ENCODE measurements at places on chromosomes 5 and 9.

- no peak for DNase-seq
These were observed 28.0 kb downstream of the GLT6D1 start for GRCh38 chr9:135611142-135611874.

DNA sequence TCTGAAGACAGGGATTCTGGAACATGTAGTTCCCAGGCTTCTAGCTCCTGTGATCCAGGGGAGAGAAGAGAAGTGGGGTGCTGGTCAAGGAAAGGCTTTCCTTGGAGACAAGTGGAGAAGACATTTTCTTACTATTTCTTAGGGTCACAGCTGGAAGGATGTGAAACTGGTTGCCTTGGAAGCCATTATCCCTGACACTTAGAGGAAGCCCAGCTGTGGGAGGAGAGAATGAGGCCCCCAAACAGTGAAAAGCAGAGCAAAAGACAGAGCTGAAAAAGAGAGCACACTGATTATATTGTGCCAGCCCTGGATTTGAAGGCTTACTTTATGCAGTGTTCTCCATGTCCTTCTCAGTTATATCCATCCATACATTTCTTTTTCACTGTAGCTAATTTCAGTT is 17.5 kb upstream of the SHB start:
- DNase-seq: no peak

- DNase-seq: no peak
These were observed 1018.0 kb downstream of the CDH18 start for GRCh38 chr5:18970000-18970399.

DNA sequence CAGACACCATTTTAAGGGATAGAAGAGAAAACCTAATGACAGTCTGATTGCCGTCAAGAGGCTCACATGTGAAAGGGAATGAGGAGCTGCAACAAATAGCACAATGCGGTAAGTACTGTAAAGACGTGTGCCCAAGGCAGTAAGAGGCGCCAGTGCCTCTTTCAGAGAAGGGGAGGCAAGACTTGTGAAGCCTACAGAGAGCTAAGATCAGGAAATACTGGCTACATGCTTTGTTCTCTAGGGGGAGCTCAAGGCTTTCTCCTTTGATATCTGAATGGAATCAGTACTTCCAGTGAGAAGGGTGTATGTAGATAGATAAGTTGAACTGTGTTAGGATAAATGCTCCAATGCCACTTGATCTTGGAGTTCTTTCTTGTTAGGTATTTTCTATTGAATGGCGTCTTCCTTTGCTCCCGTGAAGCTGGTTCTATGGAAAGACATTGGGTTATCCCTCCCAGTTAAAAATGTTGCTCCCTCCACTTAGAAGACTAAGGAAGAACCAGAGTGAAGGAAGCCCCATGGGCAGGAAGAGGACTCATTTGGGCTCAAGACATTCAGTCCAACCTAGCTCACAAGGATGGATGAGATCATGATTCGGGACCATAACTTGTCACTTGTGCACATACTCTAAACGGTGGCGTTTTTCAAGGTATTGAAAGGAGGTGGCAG is 23.5 kb upstream of the ALDOB start:
- DNase-seq: no peak

DNA sequence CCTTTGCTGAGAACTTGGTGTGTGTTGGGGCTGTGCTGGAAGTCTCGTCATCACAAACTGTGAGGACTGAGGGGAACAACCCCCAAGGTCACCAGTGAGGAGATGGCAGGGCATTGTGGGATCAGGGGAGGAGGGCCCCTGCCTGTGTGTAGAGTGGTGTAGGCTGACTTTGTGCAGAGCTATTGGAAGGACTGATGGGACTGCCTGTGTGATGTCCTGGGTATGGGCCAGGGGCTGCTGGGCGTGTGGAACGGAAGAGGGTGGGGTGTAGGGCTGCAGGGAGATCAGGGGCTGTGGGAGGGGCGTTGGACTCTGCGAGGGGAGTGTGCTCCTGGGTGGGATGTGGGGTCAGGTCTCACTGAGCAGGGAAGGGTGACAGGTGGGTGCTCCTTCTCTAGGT is 3.6 kb downstream of the WNK2 start:
- no peak for DNase-seq

- no peak for DNase-seq
These were observed 12.0 kb upstream of the NRARP start for GRCh38 chr9:137313956-137314560.

DNA sequence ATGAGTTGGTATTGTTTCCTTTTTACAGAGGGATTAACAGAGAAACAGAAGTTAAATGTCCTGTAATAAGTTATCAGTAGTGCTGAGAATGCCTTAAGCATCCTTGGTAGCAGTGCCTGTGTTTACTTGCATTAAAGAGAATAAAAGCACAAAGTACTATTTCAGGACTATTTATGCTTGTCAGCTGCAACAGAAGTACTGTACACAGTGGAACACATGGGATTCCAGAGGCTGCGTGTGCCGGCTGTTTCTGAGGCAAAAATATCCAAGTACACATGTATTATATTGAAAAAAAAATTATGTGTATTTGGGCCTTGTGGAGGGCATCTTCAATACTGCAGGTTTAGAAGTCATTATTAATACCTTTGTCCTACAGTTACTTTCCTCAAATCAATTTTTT is 58.2 kb upstream of the ACTBL2 start:
- no peak for DNase-seq

DNA sequence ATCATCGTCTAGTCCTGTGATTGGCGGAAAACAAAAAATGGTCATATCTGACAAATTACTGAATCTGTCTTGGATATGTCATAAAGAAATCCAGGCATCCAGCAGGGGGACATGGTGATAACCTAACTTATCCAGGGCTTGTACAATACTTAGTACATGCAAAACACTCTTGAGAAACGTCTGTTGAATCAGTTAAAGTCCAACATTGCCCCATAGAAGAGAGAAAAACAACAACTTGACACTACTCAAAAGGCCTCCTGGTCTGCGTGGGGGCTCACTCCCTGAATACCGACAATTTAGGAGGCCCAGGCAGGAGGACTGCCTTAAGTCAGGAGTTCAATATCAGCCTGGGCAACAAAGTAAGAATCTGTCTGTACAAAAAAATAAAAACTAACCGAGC is 217.5 kb downstream of the DCP2 start:
- no peak for DNase-seq

GRCh38 chr5:17024686-17025180 is 88.6 kb upstream of the MYO10 start:
- no peak for DNase-seq

GRCh38 chr5:23930985-23931384 is 423.6 kb downstream of the PRDM9 start:
- DNase-seq: no peak

DNA sequence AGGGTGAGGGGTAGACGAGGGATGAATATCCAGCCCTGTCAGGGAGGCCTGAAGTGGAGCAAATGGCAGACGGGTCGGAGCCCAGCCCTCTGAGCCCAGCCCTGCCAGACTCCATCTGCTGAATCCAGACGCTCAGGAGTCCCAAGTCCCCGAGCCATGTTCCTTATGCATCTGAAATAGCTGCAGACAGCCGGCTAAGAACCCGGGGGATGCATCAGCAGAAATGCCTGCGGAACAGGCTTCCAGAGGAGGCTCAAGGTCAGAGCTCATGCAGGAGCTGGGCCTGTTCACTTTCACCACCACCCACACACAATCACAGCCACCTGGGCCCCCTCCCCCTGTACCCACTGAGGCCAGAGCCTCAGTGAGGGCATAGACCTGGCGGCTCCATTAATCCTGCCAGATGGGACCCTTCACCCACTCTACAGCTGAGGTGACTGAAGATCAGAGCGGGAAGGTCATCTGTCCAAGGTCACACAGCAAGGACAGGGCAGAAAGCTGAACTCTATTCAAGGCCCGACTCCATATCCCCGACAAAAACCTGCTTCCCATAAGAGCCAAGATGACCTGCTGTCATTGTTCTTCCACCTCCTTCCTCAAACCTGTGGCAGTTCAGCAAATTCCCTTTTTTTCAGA is 24.4 kb upstream of the AKNA start:
- DNase-seq: no peak

GRCh38 chr5:139245637-139246339 is 47.6 kb upstream of the SIL1 start:
- DNase-seq: no peak

DNA sequence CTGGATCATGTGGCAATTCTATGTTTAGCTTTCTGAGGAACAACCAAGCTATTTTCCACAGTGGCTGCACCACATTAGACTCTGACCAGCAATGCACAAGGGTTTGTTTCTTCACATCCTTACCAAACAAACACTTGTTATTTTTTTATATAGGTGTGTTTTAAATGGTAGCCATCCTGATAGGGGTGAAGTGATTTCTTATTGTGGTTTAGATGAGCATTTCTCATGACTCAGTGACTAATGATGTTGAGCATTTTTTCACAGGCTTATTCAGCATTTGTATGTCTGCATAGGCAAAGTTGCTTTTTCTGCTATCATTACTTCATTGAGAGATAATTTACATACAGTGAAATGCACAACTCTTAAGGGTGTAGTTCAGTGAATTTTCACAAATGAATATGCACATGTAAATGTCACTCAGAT is 36.0 kb downstream of the ANKRD33B start:
- no peak for DNase-seq

DNA sequence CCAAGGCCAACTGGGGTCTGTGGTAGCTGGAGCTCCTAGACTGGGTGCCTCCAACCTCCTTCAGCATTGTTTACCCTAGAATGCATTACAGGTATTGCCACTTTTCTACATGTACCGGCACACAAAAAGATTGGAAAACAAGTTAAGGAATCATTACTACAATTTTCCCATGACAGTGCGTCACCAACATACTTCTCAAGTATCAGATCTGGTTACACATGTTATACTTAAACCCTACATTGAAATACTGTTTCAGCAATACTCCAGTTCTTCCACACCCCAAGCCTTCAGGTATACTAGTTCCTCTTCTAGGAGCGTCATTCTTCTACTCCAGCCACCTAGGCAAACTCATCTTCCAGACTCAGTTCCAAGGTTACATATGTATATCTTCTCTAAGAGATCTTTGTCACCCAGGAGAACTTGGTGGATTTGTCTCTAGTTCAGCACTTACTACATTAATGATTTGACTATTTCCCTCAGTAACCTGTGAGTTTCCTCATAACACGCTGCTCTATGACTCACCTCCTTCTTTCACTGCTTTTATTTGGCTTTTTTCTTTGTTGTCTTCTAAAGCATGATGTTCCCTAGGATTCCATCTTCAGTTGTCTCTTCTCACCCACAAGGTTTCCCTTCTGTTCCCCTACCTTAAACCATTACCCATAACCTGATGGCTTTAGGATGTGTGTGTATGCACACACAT is 217.0 kb downstream of the AP3B1 start:
- DNase-seq: no peak

DNA sequence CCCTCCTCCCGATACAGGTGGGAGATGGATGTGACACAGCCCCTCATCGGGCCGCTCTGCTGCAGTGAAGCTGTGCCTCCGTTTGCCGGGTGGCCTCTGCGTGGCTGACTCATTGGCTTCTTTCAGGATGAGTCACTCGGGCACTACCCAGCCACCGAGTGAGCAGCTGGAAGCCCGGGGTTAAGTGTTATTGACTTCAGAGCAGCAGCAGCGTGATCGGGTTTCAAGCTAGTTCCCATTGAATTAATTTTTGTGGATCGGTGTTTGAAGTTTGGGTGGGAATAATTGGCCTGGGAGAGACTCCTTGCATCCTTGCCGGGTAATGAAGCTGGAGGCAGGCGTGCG is 266.4 kb upstream of the IRX4 start:
- no peak for DNase-seq

- DNase-seq: no peak
These were observed 19.2 kb upstream of the NANS start for GRCh38 chr9:98037357-98037756.

DNA sequence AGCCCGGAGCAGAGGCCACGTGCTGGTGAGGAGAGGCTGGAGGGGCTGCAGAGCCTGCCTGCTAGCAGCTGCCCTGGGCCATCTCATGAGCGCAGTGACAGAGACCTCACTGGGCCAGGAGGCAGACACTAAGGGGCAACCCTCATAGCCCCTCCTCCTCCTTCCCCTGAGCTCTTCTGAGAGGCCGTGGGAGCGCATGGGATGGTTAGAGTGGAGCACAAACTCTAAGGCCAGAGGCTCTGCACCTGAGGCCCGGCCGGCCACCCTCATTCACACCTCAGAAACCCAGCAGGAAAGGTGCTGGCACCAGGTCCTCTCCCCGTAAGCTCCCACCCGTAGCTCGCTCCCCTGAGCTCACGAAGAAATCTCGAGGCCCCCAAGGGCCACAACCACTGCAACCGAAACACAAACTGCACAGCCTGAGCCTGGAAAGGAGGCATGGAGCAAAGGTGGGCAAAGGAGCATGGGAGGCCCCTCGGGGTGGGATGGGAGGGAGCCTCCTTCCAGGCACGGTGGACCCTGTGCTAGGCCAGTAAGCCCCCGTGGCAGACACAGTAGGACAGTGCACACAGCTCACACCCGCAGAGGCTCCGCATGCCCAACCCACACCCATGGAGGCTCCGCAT is 17.7 kb downstream of the CAMSAP1 start:
- no peak for DNase-seq

Measured in effector memory CD4-positive, alpha-beta T cell (primary cell).